ENCODE measurements at places on chromosomes 11 and 22.

- no peak for DNase-seq
Measured at GRCh38 chr22:49548356-49549202, 279.1 kb downstream of the BRD1 start.

DNA sequence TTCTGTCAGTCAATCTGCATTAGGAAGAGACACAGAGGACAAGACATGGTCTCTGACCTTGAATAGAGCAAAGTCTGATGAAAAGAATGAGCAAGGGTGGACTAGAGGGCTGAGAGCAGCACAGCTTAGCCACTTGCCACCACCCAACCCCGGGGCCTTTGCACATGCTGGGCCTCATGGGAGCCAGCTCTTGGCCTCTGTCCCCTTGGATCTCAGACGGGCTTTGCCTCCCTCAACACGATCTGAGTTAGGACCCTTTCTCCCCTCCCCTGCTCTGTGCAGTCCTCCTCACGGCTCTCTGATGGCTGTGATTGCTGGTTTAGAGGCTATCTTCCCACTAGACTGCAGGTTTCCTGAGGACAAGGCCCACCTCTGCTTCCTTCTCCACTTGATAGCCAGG is 131.6 kb upstream of the B3GAT1 start:
- DNase-seq: no peak

- no peak for DNase-seq
Measured at GRCh38 chr11:80593648-80594374, 1153.0 kb upstream of the TENM4 start.

DNA sequence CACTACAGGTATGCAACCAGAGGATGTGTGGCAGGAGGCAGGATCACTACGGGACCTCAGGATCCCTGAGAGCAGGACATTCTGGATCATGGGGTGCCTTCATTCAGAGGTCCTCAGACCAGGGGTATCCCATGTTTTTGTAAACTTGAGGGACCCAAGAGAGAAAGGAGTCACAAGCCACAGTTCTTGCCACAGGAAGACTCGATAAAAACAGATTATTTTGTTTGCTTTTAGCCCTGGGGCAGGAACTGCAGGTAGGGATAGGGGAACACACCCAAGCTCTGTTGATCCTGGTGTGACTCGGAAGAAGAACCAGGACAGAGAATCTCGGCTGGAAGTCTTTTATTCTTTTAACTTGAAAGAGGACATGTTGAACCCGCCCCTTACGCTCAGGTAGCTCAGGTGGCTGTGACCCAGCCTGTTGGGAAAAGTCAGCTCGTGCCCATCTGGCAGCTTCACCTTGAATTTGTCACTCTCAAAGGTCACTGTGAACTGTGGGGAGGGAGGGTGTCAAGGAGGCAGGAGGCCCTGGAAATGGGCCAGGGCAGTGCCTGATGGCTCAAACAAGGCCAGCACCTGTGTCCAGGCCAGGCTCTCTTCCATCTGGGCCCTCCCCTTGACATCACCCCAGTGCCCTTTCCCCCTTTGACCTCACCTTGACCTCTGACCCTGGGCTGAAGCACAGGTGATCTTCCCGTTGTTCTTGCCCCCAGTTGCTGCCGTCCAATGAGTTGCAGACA is 9.8 kb downstream of the LGALS2 start:
- no peak for DNase-seq

DNA sequence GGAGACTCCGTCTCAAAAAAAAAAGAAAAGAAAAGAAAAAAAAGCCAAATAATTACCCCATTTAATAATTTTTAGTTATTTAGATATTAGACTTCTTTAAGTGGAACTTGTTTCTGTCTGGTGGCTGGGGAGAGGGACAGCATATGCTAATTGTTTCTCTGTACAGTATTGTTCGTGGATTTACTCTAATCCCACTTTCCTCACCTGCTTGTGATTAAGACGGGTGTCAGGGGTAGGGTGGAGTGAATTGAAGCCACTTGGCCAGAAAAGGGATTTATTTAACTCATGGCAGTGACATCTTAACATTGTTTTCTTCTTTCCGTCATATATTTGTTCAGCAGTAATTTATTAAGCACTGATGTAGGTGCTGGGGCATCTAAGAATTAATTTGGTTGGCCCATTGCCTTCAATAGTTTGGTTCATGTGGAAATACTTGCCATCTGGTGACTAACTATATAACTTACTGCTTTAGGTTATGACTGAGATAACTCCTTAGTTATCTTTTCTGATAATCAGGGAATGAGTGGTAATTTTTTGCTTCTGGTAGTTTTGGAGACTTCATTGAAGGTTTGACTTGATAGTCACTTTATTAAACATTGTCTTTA is 4.6 kb downstream of the TNRC6B start:
- DNase-seq: no peak

GRCh38 chr11:126694065-126694625 is 306.4 kb downstream of the KIRREL3 start:
- DNase-seq: no peak

DNA sequence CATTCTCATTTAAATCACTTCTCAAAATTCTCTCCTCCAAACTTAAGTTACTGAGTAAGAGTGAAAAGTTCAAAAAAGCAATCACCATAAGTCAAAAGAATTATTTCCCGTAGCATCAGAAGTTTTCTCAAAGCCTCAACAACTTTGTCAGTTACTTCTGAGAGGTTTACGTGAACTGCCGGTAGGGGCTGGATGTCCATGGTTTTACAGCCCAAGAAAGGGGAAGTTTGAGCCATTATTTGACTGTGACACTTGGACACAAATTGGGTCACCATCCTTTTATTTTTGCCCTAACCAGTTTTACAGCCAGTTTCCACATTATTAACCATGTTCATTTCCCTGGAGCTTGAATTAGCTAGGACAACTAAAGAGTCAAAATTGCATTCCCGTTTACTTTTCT is 7.5 kb downstream of the POU2AF3 start:
- no peak for DNase-seq

DNA sequence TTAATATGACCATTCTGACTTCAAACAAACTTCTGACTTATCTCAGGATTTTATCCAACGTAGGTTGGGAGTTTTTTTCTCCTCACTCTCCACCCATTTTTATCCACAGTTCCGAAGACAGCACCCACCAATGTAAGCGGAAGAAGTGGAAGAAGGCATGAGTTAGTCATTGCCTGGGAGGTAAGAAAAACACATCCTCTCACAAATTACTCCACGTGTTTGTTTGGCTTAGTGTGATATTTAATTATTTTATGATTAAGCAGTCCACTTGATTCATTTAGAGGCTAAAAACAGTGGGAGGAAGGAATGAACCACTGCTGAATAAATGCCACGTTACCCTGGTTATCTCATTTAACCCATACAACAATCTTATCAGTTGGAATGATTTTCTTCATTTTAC is 389.6 kb upstream of the ARHGAP42 start:
- DNase-seq: no peak

GRCh38 chr11:113384551-113384950 is 3.0 kb upstream of the ANKK1 start:
- DNase-seq: no peak

- no peak for DNase-seq
Measured at GRCh38 chr11:65150509-65151299, 16.4 kb upstream of the SYVN1 start.

DNA sequence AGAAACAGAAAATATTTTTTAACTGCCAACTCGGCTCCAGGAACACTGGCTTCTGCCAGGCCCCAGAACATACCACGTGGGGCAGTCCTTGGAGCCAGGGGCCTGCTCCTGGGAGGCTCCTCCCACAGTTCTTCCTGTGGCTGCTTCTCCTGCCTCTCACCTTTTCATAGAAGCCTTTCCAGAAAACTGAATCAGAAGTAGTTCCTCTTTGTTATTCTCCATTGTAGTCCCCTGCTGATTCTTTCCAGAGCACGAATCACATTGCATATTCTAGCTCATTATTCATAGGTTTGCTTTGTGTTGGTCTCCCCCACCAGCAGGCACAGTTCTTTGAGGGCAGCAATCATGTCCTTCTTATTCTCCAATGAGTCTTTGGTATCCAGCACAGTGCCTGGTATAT is 106.0 kb downstream of the EFCAB6 start:
- no peak for DNase-seq

- DNase-seq: no peak
Measured at GRCh38 chr11:9972989-9973388, 309.1 kb downstream of the SWAP70 start.

DNA sequence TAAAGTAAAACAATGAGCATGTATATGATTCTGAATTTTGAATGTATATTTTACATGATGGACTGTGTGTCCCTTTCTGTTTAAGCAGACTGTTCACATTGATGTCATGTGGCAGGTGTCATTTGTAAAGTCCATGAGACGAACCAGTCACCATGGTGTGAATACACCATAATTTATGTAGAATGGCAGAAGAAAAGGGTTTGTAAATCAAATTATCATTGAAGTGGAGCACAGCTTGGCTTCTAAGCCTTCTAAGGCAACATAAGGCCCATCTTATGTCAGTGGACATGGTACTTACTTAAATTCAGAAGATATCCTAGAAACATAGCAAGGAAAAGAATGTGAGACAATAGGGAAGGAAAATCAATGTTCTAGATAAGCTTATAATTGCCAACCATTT is 4.4 kb downstream of the MAP6 start:
- no peak for DNase-seq

GRCh38 chr11:66692446-66692845 is 14.8 kb upstream of the RBM4B start:
- no peak for DNase-seq

DNA sequence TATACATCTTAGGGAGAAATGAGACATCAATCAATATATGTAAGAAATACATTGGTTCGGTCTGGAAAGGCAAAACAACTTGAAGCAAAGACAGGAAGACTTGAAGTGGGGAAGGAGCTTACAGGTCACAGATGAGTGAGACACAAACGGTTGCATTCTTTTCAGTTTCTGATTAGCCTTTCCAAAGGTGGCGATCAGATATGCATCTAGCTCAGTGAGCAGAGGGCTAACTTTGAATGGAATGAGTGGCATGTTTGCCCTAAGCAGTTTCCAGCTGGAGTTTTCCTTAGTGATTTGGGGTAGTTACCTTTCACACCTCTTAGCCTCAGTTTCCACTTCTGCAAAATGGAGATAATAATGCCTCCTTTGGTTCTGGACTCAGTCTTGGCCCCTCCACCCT is 15.8 kb downstream of the LHFPL7 start:
- no peak for DNase-seq

DNA sequence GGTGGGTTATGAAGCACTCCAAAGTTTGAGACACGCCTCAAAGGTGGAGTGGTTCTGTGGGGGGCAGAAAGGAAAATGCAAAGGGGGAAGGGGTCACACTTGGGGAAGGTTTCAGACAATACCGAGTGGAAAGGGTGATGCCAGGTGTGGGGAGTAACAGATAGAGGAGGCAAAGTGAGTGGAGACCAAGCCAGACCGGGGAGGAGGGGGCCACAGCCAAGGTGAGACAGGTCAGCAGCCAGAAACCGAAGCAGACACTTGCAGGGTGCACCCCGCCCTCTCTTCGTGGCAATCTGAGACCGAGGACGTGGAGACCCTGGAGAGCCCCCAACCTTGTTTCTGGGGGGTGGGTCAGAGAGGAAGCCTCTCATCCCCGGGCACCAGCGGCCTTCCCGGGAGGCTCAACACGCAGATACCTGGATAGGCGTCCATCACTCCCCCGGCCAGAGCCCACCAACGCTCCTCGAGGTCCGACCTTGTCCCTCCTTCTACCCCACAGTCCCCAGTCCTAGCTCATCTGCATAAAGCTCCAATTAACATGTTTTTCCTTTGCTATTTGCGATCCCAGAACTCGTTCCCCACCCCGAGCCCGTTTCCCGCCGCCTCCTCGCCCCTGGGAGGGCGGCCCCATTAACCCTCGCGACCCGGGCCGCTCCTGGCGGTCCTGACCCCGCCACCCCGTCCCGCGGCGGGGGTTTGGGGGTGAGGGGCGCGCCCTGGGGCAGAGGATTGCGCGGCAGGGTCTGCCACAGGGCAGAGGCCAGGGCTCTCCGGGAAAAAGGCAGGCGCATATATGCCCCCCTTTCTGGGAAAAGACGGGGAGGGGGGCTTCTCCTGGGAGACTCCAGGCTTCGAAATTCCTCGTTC is 21.8 kb downstream of the RTN4RL2 start:
- no peak for DNase-seq

GRCh38 chr11:29361369-29361768 is 655.5 kb downstream of the KCNA4 start:
- no peak for DNase-seq

GRCh38 chr11:65857500-65857852 is 504 bp downstream of the CFL1 start:
- DNase-seq: no peak

DNA sequence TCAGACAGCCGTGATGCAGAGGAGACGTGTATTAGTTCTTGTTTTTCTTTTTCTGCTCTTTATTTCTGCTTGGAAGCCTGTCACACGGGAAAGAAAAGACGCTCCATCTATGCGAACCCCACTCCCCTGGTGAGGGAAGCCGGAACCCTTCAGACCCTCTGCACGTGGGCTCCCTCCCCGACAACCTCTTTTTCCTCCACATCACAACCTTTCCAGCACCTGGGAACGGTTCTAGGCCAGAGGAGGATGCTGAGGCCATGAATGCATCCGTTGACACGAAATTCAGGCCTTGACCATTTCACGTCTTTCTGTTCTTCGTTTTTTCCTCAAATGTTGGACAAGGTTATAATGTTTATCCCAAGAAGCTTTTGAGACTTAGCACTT is 85.3 kb upstream of the WNT7B start:
- DNase-seq: no peak

- DNase-seq: no peak
Measured at GRCh38 chr22:48974443-48975315, 853.0 kb downstream of the BRD1 start.

DNA sequence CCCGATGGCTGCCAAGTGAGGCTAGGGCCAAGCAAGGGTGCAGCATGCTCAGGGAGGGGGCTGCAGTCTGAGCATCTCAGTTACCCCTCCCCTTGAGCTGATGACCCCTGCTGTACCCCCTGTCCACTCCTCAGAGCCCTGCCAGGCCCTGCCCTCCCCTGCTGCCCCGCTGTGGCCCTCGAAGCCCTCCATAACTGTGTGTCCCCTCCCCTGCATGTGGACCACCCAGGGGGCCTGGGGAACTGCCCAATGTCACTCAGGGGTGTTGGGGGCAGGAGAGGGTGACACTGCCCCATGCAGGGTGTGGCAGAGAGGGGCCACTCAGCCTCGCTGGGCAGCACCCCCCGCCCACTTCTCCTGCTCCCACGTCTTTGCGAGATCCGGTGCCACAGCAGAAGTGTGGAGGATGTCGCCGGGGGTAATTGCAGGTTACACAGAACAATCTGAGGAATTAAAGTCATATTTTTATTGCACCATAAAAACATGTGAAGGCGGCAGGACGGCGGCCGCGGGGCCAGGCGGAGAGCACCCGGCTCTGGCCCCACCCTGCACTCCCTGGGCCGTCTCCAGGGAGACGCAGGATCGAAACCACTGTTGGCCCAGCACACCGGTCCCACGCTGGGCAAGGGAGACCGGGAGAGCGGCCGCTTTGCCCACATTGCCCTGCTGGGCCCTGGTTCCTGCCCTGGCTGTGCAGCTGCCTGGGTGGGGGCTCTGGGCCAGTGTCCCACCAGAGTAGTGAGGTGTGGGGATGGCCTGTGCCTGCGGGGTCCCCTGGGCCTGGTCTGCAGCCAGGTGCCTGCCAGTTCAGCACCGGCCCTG is 18.7 kb upstream of the GNB1L start:
- no peak for DNase-seq

- DNase-seq: no peak
Measured at GRCh38 chr11:984546-984945, 52.0 kb downstream of the MUC6 start.

GRCh38 chr11:8019314-8020243 is 32.4 kb downstream of the EIF3F start:
- DNase-seq: no peak

- DNase-seq: no peak
Measured at GRCh38 chr11:12958986-12959385, 50.1 kb upstream of the RASSF10 start.

- no peak for DNase-seq
Measured at GRCh38 chr11:117919341-117919740, 9.9 kb downstream of the TMPRSS13 start.

- DNase-seq: no peak
Measured at GRCh38 chr22:32745251-32745995, 56.1 kb upstream of the TIMP3 start.
